ENCODE measurements at places on chromosomes 1 and 21. TPM values are rescaled to one million over a fixed set of nuclear protein-coding genes. Genes with fewer than 3 reads are reported as not detected.

GRCh38 chr1:17569200-17570139, 30.0 kb downstream of the ARHGEF10L start:
- DNase-seq: no peak

DNA sequence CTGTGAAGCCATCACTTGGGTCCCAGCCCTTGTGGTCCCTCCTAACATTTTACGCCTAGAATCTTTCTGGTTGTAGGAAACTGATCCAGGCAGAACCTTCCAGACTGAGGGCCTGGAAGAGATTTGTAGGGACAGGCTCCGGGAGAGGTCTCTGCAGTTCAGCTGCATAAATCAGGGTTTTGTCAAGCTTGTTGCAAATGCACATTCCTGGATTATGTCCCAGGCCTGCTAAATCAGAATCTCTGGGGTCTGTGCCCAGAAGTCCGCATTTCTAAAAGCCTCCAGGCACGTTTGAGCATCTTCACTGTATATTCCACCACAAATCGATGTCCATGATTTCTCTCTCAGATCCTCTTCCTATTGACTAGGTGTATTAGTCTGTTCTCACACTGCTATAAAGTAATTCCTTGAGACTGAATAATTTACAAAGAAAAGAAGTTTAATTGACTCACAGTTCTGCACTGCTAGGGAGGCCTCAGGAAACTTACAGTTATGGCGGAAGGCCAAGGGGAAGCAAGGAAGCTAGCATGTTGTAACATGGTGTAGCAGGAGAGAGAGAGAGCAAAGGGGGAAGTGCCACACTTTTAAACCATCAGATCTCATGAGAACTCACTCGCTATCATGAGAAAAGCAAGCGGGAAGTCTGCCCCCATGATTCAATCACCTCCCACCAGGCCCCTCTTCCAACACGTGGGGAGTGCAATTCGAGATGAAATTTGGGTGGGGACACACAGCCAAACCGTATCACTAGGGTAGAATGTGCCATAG, 1.2 kb upstream of the FHAD1 start:
- no peak for DNase-seq

GRCh38 chr1:8421721-8422120, 103.8 kb downstream of the SLC45A1 start:
- DNase-seq: no peak

GRCh38 chr21:39918558-39918957, 51.3 kb downstream of the PCP4 start:
- DNase-seq: no peak

The EPS15 gene
- 54.4 TPM for total RNA-seq

The SEC16B gene
- total RNA-seq: 0.39 TPM

The LCE1B gene
- total RNA-seq: not detected

The HLX gene
- total RNA-seq: 0.39 TPM

Measured in Panc1 (cell line).